ENCODE measurements at places on chromosomes 13 and 19.

DNA sequence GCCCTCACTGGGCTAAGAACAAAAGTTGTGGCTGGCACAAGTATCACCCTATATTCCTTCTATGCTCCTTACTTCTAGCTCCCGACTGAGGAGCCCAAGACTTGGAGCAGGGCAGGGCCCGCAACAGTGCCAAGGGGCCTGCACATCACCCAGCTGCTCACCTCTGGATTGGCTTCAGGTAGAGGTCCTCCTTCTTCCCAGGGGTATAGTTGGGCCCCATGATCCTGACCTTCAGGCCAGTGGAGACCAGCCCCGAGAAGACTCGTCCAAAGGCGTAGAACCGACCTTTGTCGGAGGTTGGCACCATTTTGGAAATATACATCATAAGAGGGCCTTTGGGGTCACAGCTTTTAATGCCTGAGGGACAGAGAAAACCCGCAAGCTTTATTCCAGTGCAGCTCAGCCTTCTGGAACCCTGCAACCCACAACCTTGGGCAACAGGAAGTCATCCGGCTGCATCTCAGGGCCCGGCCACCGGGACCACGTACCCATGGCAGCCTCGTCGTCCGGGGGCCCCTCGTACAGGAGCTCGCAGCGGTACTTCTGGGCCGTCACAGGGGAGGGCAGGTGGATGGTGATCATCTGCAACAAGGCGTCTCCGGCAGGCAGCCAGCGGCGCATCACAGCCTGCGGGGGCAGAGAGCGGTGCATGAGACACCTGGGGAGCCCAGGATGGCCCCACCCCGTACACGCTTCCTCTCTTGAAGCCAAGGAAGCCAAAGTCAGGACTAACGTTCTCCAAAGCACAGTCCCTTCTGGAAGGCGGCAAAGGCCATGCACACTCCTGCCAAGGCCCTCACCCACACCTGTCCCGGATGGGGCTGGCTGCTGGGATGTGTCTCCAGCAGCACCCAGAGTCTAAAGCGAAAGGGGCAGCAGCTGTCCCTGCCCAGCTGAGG is 4.7 kb downstream of the EEF2 start:
- no peak for DNase-seq

GRCh38 chr13:106599875-106600797 is 32.2 kb upstream of the ARGLU1 start:
- DNase-seq: peak; percentile 95

GRCh38 chr19:6039566-6040225 is 61.8 kb upstream of the RANBP3 start:
- no peak for DNase-seq

- DNase-seq: no peak
Measured at GRCh38 chr19:36003284-36003683, 5.3 kb downstream of the SYNE4 start.

- DNase-seq: peak; percentile 97
Measured at GRCh38 chr19:1040476-1041271, 767 bp downstream of the ABCA7 start.

DNA sequence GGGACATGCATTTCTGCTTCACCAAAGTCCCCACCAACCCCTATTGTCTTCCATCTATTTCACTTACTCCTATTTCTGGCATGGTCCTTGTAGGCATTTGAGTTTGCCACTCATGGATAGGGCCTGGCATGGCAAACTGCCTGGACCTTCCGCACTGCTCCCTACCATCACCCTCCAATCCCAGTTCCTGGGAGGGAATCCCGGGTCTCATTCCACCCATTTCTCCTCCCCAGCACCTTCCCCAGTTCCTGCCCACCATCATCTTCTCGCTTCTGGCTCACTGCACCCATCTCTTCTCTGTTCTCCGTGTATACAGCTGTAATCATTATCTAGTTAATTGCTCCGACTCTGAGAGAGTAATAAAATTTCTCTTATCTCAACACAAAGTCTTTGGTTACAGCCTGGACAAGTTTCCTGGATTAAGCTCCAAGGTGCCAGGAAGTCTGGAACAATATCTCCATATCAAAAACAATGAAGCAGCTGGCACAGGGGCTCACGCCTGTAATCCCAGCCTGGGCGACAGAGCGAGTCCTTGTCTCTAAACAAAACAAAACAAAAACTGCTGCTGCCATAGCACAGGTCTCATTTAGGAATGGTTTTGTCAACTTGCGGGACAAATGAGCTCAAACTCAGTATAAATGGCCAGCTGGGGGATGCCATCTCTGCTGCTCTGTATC is 17.0 kb upstream of the COX7A1 start:
- no peak for DNase-seq

GRCh38 chr19:43784981-43785808 is 4.4 kb upstream of the KCNN4 start:
- peak; percentile 77 for DNase-seq

- DNase-seq: peak; percentile 97
Measured at GRCh38 chr13:102798581-102799425, at the start of the genes BIVM and POGLUT2. BIVM (plus strand) TSS chr13:102799119; CDS start chr13:102807268, 8,149 bp downstream. POGLUT2 (minus strand) TSS chr13:102798976; CDS start chr13:102798670, 306 bp downstream.

DNA sequence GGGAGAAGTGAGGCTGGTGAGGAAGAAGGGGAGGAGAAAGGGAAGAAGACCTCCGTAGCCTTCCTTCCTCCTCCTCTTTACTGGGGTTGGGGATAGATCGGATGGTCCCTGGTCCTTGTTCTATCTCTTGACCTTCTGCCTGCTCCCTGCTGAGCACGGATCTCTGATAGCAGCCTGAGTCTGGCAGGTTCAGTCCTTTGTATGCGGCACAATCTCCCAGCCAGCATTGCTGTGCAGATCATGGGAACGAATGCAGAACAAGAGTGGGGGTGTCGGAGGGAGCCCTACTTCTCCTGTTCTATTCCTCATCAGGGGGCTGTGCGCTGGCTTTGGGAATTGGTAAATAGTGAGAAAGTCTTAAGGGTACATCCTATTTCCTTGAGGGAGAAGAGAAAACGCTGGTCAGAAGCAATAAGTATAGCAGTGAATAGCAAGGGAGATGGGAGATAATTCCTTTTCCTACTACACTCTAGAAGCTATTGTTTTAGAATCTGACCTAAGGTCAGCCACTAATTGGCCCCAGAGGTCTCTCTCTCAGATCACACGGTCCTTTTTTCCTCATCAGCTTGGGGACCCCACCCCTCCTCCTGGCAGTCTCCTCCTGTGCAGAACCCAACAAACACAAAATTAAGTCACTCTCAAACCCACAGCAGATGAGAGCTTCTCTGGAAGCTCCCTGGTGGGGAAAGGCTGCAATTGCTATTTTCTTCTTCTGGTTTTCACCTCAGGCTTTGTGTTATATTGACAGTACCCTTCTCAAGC is 41.0 kb downstream of the KL start:
- peak; percentile 55 for DNase-seq

- no peak for DNase-seq
Measured at GRCh38 chr19:49020342-49020741, 3.5 kb upstream of the LHB start.

DNA sequence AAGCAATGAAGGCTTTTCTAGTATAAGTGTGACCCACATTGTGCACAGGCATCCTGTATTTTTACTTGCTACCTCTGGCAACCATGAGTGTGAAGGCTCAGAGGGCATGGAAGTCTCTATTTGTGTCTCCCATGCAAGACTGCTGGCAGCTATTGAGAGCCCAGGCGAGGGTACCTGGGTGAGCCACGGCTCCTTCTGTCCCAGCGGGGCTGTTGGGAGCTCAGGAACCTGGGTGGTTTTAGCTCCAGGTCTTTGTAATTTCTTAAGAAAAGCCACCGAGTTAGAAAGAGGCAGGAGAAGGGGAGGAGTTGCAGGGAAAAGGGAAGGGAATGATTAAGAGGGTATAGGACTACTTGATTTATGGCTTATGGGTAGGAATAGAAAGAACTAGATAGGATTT is 190.4 kb upstream of the SOX1 start:
- DNase-seq: no peak

- no peak for DNase-seq
Measured at GRCh38 chr19:56269348-56269747, 3.2 kb upstream of the EDDM13 start.

- peak; percentile 24 for DNase-seq
Measured at GRCh38 chr13:86464193-86464592, 665.0 kb upstream of the SLITRK6 start.

GRCh38 chr13:29935309-29935981 is 85.0 kb upstream of the UBL3 start:
- no peak for DNase-seq

DNA sequence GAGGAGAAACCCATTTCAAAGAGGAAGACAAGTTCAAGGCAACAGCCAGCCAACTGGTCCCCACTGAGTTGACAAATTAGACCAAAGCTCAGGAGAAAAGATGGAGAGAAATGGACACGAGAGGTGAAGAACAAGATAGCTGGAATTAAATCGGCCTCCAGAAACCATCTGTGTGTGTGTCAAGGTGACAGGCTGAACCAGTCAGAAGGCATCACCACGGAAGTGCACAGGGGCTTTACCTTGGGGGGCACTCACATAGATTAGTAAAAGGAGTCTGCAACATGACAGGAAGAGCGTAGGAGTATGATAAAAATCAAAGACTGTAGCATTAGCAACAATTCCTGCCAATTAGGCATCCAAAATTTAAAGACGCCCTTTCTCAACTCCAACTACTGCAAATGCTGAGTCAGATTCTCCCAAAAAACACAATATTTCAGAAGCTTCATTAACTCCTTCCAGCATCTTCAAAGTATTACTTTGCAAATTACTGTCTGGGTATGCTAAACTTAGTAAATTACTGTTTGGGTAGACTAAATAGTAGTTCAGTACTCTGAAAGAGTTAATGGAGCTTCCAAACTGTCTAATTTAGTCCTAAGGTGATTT is 66.2 kb downstream of the FOXO1 start:
- DNase-seq: no peak

- DNase-seq: no peak
Measured at GRCh38 chr19:51183629-51184028, 41.3 kb upstream of the CD33 start.

GRCh38 chr19:47240996-47241918 is 10.3 kb upstream of the BBC3 start:
- peak; percentile 84 for DNase-seq

DNA sequence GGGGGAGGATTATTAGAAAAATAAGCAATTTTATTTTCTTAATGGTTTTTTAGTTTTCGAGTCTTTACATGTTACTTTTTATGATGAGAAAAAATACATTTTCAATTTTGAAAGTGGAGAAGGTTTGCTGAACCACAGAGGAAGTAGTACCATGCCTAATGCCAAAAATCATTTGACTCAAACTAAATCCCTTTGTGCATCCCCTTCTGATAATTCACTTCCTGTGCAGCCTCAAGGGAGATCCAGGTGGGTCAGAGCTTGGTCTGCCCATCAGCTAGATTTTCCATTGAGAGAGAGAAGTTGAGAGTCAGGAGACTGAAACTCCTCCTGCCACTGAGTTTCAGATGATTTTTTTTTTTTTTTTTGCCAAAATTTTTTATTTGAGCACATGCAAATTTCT is 571.7 kb downstream of the LIG4 start:
- no peak for DNase-seq

DNA sequence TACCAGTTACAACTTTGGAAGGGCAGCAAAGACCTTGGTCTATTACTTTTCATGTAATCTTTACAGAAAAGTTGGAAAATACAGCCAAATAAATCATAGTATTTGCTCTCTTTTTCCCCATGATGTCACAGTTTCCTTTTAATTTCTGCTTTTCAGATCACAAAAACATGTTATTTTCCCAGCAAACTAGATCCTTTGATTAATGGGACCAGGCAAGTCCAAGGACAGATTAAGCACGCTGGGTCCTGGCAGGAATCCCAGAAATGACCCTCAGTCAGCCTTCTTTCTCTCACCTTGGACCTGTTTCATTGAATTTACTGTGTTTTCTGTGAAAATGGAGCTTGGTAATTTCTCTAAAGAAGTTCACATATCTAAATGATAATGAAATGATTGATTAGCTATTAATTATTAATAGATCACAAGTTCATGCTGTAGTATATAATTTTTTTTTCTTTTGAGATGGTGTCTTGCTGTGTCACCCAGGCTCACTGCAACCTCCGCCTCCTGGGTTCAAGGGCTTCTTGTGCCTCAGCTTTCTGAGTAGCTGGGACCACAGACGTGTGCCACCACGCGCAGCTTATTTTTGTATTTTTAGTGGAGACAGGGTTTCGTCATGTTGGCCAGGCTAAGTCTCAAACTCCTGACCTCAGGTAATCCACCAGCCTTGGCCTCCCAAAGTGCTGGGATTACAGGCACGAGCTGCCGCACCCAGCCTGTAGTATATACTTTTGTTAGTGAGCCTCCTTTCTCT is 16.0 kb downstream of the SPATA13 start:
- DNase-seq: no peak

DNA sequence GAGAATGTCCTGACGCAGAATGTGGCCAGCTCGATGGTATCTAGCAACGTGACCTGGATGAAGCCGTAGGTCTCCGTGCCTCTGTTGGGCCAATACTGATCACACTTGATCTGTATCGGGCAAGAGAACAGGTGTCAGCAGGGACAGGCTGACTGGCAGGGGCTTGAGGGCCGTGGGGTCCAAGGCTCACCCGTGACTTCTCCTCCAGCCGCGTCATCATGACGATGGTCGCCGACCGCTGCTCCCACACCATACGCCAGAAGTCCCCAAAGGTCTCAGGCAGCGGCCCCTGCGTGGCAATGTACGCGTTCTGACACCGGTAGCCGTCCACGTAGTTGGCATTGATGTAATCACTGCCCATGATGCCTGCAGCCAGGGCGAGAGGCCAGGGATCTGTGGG is 126.2 kb downstream of the PTPRS start:
- no peak for DNase-seq

GRCh38 chr19:54333586-54334298 is 5.2 kb downstream of the LILRA4 start:
- no peak for DNase-seq

GRCh38 chr19:32837531-32837930 is 32.0 kb downstream of the SLC7A9 start:
- no peak for DNase-seq

DNA sequence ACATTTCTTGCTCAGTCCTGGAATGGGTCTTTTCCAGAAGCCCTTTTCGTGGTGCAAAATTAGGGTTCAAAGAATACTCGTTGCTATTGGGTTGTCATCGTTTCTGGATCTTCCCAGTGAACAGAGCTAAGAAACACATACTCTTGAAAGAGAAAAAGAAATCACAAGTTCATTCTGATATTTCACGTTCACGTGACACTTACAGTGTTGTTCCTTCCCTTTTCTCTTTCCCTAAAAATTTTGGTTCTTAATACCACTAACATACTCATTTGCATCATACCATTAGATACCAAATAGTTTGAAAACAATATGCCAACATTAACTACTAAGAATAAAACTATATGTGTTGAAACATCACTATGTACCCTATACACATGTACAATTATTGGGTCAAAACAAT is 13.4 kb upstream of the GTF2F1 start:
- no peak for DNase-seq

GRCh38 chr13:100565286-100565685 is 23.3 kb downstream of the GGACT start:
- DNase-seq: no peak

- DNase-seq: peak; percentile 99
Measured at GRCh38 chr19:4575267-4576015, 16.0 kb upstream of the SEMA6B start.
